ENCODE measurements at places on chromosomes 13 and 19.

DNA sequence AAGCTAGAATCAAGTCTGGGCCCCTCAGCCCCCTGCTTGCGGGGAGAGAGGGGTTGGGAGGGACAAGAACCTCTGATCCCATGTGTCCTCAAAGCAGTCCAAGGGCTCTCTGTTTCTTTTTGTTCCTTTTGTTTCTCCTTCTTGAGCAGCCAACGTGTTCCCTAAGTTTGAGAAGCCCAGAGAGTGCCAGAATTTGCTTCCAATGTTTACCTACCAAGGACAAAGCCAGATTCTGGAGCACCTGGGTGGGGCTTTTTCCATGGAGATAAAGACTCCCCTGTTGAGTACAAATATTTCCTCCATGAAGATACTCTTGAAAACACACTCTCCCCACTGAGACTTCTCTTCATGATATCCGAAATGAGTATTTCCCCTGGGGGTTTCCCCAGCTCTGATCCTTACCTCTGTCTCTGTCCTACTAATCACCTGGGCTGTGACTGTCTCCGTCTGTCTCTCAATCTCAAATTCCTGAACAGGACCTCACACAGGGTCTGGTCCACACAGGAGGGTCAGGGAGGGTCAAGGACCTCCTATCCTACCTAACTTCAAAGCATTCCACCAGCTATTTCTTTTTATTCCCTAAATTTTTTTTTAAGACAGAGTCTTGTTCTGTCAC lies 27.4 kb downstream of the CD177 start:
- DNase-seq: no peak

- DNase-seq: no peak
Measured at GRCh38 chr13:79407349-79407979, 1.4 kb upstream of the RBM26 start.

- no peak for DNase-seq
Measured at GRCh38 chr13:41178040-41178439, 16.3 kb downstream of the KBTBD7 start.

DNA sequence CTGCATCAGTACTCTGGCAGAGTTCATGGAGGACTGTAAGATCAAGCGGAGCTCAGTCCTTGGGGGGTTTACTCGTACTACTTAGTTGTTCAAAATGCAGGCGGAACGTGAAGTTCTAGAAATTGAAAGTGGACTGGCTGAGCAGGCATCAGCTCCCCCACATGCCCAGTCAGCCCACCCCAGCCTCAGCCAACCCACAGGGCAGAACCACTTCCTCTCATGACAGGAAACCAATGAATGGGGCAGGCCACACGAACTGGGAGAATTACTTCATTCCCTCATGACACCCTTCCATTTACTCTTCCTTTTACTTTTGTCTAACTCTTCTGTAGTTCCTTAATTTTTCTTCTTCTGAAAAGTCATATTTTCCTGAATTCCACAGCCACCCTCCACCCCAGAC lies 71.9 kb downstream of the FLT1 start:
- DNase-seq: no peak

DNA sequence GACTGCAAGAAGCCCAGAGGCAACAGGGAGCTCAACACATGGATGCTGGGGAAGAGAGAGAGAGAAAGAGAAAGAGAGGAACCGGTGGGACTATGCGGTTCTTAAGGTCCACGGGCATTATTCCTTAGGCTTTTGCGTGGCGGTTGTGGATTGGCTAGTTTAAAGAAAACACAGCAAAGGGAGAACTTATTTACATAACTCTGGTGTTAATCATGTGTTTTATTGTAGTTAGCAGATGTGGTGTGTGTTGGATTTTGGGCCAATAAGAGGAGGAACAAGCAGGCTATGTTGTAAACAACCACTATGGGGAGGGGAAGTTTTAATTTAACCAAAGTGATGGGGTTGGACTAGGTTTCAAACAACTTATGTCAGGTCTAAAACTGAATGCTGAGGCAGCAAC lies 275.3 kb upstream of the KLF12 start:
- no peak for DNase-seq

GRCh38 chr19:24063295-24063694 lies 23.7 kb upstream of the ZNF254 start:
- DNase-seq: no peak

Measured in activated CD4-positive, alpha-beta T cell treated with anti-CD3 and anti-CD28 coated beads, Interleukin-2, amount 50 U/mL, for 48 hours (primary cell).